ENCODE measurements at places on chromosomes 1 and 21.

DNA sequence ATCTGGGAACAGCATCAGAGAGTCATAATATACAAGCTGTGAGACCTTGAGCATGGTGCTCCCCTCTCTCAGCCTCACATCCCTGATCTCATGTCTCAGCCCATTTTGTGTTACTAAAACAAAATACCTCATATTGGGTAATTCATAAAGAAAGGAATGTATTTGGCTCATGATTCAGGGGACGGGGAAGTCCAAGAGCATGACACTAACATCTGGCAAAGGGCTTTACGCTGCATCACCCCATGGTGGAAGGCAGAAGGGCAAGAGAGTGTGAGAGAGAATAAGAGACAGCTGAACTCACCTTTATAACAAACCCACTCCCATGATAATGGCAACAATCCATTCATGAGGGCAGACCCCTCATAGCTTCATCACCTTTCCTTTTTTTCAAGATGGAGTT is 36.5 kb downstream of the RNASEL start:
- no peak for DNase-seq

DNA sequence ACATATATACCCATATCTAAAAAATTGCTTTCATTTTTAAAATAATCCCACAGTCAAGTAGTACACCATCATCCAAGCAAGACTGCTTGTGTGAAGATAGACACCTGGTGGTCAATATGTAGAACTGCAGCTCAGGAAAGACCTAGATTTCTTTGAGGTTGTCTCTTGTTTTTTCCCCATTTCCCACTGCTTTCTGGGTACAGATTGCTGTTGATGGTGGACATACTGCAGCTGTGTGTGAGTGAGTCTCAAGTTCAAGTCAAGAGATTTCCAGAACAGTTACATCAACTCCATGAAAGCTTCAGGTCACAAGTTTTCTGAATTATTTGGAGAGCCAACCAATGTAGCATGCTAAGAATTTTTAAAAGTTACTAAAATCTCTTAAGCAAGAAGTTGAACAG is 306.4 kb downstream of the DUSP10 start:
- DNase-seq, result no peak

GRCh38 chr1:228464487-228464983 is 22.6 kb upstream of the RNF187 start:
- no peak for DNase-seq

DNA sequence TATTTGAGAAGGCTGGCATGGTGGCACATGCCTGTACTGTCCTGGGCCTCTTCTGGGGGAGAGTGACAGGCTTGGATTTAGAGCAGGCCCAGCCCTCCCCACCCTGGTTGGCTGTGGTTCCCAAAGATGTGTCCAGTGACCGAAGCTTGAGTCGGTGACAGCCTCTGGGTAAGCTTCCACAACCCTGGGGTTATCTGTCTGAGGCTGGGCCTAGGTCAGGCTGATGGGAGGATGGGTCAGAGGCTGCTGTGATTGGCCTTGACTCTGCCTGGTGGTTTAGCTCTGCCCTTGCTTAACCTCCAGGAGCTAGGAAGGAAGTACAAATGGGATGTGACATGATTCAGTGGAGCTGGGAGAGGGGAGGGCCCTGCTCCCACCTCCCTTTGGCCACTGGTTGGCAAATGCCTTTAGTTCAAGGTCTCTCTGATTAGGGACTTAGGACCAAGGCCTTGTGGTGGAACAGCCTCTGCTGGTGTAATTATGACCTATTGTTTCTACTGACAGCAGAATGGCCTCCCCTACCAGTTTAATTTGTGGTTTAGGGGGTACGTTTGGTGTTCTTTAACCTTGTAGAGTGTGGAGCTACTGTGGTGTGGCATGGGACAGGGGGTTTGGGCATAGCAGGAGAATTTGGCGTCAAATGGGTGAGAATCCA is 16.6 kb downstream of the NUDC start:
- DNase-seq, result no peak

DNA sequence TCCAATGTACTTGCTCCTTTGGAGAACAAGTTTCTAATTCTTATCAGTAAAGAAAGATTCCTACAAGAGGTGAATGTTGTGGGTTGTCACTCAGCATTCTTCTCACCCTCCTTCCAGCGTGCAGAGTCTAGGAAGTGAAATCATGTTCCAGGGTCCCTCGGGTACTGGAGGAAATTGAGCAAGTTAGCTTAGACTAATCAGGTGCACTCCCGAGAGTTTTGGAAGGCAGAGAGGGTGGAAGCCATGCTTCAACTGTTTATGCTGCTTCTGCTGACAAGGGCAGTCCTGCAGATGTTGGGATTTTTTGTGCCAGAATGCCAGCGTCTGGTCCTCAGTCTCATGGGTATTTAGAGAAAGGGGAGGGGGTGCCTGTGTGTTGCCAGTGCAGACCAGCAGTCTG is 5.3 kb upstream of the C1orf115 start:
- DNase-seq, result no peak

- DNase-seq, result no peak
Measured at GRCh38 chr1:182646739-182647138, 37.6 kb downstream of the RGS8 start.

DNA sequence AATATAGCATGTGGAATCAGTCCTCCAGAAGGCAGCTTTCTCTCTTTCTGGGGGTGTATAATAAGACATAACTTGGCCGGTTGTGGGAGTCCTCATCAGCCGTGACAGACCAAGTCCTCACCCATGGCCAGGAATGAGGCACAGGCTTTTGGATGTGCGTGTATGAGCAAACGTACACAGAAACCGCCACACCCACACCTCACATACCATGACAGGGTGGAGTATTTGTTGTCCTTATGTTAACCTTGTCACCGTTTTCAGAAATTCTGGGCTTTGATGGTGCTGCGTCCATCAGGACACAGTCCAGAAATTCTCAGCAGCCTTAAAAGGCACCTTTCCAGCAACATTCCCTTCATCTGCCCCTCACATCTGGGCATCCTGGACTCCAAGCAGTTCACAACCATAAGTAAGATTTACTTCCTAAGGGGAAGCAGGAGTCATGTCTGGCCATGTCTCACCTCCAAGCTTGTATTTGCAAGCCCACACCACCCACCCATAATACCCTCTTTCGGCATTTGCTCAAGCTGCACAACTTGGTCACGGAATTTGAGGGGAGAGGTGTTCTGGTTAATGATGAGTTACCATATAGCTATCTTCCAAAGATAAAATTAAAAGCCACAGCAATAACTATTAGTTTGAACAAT is 12.4 kb downstream of the C1orf116 start:
- DNase-seq, result no peak

GRCh38 chr21:27450216-27450615 is 483.3 kb upstream of the ADAMTS5 start:
- no peak for DNase-seq

GRCh38 chr1:161258439-161259344 is at the start of gene PCP4L1:
Gene PCP4L1, plus strand, starts transcription at chr1:161258745. Its CDS starts 230 bp downstream, at chr1:161258975.
- DNase-seq, result peak; percentile 6

DNA sequence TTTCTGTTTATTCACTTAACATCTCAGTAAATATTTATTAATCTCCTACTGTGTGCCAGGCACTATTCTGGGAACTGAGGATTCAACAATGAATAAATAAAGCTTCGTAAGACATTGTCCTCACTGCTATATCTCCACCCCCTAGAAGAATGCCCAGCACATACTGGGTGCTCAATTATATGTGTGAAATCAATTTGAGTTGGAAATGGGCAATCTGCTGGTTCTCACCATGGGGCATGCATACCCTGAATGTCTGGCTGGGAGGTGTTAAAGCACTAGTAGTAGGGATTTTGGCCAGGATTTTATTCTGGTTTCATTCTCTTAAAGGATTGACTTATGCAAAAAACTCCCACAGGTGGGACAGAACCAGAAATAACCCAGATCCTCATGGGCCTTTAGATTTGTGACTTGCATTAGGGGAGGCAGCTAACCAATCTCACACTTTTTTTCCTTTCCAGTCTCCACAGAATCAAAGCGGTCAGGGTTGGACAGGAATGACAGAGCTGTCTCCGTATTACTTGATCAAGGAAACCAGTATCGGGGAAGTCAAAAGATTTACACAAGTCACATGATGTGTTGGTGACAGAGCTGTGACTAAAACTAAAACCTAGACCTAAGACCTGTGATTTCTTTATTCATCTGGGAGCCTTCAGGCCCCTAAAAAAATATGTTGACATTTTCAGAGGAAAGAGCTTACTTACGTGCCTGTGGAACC is 12.8 kb downstream of the GFI1 start:
- DNase-seq, result no peak

GRCh38 chr1:200907611-200908097 is 13.0 kb downstream of the INAVA start:
- no peak for DNase-seq

Data from non-pigmented ciliary epithelial cell (primary cell).